ENCODE measurements at places on chromosomes 7 and 10.

DNA sequence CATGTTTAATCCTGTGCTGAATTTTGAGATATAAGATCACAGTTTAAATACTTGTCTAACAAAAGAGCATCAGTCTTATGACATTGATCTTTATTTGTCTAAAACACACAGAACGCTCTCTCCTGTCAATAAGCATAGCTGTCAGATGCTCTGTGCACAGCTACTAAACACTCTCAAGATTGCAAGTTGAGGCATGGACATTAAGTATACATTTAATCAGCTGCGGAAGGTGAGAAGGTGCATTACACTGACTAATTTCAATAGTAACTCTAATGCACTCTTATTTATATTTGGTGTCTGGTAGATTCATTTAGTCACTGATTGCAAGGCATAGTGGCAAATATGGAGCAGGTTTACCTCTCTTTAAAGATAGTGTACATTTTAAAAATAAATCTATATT lies 580.3 kb upstream of the NRP1 start:
- no peak for DNase-seq

- DNase-seq: no peak
These were observed 23.7 kb upstream of the LIMK1 start for GRCh38 chr7:74059681-74060588.

DNA sequence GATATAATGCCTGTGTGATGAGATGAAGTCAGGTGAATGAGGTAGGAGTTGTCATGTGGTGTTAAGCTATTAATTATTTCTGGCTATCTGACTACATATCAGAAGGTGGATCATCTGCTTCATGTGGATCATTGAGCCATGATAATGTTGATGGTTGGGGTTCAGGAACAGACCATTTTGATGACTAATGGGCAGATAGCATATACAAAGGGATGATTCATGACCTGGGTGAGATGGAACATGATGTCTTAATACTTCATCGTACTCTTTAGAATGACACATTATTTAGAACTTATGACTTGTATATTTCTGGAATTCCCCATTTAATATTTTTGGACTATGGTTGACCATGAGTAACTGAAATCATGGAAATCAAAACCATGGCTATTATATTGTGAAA lies 155.1 kb downstream of the OR13A1 start:
- DNase-seq: no peak

- DNase-seq: no peak
These were observed 31.9 kb downstream of the RSBN1L start for GRCh38 chr7:77727936-77728701.

GRCh38 chr7:41930538-41931262 lies 227.8 kb upstream of the INHBA start:
- no peak for DNase-seq
